Right renal cortex interstitium (tissue), 3 donors: ENCODE measurements at places on chromosomes 5 and 9. TPM values are rescaled to one million over a fixed set of nuclear protein-coding genes. Genes with fewer than 3 reads are reported as not detected.

DNA sequence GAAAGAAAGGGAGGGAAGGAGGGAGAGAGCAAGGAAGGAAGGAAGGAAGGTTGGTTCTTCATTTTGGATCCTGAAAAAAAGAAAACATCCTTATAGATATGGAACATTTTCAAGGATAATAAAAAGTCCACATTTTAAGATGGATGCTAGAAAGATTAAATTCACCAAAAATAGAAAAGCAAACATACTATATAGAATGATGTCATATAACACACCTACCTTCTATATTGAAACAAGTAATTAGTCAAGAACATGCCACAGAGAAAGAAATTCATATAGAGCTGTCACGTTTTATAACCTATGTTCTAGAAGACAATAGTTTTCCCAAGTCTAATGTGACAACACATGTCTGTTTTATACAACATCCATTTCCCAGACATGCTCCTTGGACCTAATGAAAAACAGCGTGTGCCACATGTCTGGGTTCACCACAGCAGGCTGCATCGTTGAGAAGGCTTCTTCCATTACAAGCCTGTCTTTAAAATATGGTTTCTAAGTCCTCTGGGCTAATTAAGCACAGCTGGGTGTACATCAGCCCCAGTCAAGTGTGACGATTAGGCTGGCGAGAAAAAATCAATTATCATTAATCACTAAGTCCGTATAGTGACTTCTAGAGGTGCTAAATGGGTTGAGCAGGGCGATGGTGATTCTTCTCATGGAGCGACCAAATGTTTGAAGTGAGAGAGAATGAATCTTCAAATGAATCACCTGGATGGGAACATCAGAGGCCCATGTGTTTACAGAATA lies 301.8 kb downstream of the TLE1 start:
- no peak for DNase-seq

DNA sequence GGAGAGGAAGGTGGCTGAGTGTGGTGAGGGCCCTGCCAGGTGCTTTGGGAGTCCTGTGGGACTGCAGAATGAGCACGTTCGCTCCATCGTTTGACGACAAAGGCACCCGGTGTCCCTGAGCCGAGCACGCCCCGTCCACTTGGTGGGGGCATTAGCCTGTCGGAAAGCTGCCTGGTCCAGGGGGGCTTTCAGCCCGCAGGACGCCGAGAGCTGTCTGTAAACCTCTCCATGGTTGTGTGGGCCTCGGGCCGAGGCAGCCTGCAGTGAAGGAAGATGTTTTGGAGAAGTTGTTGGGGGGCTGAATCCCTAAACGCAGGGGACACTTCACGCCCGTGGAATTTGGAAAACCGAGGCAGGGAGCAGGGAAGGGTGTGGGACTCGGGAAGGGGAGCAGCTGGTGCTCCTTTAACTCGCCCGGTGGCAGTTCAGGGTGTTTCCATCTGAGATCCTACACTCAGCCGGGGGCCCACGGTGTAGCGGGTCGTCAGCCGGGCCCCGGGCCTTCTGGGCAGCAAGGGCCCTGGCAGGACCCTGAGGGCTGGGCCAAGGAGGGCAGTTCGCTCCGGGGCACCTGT lies 53.8 kb downstream of the MRPL36 start:
- DNase-seq: no peak

DNA sequence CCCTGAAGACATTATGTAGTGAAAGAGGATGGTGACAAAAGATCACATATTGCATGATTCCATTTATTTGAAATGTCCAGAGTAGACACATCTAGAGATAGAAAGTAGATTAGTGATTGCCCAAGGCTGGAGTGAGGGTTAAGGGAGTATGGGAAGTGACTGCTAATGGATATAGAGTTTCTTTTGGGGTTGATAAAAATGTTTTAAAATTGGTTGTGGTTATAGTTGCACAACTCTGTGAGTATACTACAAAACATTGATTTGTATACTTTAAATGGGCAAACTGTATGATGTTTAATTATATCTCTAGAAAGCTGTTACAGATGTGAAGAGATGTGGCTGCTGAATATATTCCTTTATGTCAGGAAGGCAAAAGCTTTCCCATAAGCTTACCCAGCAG lies 202.8 kb downstream of the CCDC171 start:
- DNase-seq: no peak

GRCh38 chr5:154112255-154112654 lies 73.5 kb downstream of the MFAP3 start:
- no peak for DNase-seq

GRCh38 chr5:57063773-57064172 lies 110.1 kb upstream of the GPBP1 start:
- DNase-seq: no peak

DNA sequence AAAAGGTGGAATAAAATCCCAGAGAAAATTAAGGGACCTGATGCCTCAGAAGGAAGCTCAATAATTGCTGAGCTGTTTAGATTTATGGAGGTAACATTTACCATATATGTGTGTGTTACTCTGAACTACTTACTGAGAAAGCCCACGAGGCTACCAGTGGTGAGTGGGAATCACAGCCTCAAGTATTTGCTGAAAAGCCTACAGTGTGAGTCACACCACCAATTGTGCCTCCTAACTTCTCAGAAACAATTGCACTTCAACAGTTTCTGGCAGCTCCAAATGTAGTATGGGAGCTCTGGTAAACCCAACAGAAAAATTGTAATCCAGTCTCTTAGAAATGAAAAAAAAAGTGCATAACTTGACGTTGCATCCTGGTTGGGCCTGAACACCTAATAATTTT lies 551.6 kb downstream of the PRDM9 start:
- no peak for DNase-seq

SDHA gene
- 138 TPM for polyA plus RNA-seq

BDP1 gene
- 42.2 TPM for polyA plus RNA-seq

IL4 gene
- polyA plus RNA-seq: not detected
